GM10248 (cell line): ENCODE measurements at places on chromosomes 1 and 21.

DNA sequence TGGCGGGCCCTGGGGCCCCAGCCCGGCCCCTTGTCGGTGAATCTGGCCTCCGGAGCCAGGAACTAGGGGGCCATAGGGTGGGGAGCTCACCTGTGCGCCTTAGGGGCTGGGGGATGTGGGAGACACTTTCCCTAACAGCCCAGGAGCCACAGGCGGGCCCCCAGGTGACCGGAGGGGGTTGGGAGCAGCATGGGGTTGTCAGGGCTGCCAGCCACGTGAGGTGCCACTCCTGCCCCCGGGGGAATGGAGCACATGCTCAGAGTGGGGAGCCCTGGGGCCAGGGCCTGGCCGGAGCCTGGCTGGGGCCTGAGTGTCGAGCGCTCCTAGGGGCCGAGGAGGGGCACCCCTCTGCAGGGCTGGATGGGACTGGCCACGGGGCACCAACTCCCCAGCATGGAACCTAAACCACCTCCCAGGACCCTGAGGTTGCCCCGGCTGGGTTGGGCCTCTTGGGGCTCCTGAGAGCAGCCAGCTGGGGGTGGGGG is 19.9 kb downstream of the PRXL2B start:
- DNase-seq: no peak

DNA sequence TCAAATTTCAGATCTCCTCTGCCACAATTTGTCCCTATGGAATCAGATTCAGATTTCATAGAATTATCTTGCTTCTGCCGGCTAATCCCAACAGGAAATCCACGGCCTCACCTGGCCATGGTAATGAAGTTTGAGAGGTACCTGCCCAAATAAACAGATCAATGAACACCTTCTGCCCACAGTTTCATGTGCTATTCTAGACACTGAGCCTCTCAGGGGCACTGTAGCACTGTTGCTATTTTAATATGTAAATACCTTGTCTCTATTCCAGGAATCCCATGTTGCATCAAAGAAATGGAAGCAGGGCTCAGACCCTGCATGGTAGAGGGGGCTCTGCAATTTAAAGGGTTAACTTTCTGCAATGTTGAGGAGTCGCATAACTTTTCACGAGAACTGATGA is 593.1 kb downstream of the PTBP2 start:
- DNase-seq: no peak

GRCh38 chr1:44798481-44799365 is 1.5 kb upstream of the PLK3 start:
- no peak for DNase-seq

DNA sequence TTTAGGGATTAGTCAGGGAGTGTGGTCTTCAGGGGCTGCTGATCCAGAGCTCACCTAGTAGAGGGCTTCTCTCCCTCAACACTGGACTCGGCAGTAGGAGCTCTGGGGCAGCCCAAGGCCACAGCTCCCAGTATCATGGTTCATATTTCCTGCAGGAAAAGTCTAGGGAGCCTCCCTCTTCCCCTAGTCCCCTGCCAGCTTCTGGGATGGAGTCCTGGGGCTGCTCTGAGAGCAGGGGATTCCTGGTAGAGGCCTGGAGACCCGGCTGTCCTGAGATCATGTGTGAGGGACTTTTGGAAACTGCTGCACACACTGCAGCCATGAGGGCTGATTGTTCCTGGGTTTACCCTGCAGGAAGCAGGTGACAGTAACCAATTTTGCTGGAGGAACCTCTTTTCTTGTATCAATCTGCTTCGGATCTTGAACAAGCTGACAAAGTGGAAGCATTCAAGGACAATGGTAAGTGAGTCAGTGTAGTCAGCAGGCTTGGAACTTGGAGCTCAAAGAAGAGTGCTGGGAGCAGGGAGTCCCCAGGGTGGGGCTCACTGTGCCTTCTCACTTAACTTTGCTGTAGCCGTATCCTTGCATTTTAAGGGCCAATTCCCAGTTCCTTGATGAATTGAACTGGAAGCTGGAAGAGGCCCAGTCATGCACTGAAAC is 16.3 kb downstream of the STRIP1 start:
- no peak for DNase-seq

DNA sequence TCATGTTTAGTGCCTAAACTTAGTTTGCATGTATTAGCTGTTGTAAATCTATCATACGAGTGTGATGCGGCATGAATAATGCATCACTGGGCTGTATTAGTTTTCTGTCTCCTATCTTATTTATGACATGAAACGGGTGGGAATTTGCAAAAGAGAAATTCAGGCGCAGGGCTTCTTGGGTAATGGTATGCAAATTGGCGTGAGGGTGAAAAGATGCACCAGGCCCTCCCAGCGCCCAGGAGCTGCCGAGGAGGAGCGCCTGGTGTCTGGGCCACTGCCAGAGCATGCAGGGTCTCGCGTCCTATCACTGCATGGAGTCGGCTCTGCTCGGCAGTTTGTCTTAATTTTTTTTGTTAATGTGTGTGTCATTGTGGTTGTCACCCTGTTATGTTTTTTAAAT is 82.9 kb upstream of the ACTL8 start:
- no peak for DNase-seq

- DNase-seq: no peak
Measured at GRCh38 chr1:180167721-180168467, 13.2 kb downstream of the QSOX1 start.

DNA sequence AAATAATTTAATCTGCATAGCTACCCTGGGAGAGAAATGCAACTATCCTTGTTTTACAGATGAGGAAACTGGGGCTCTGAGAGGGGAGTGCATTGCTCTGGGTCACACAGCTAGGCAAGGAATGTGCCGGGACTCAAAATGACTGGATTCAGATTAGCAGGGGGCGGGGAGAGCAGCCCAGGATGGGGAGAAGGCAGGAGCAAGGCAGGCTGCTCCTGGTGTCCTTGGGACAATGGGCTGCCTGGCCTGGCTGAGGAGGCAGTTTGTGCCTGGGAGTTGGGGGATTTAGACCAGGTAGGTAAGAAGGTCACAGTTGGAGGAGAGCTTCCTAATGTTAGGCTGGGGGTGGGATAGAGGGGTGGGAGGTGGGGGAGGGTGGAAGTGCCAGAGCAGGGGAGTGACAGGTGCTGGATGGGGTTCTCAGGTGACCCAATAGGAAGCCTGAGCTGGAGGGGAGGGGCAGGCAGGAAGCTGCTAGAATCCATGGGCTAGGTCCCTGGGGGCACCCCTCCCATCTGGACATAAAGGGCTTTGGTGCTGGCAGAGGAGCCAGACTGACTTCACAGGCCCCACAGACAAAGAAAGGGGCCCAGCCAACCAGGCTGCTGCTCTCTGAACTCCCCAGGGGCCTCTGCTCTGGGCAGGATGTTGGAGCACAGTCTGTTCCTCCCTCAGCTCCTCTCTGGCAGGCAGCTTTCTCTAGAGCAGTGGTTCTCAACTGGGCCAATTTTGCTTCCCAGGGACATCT is 29.0 kb downstream of the TRIM62 start:
- DNase-seq: no peak

DNA sequence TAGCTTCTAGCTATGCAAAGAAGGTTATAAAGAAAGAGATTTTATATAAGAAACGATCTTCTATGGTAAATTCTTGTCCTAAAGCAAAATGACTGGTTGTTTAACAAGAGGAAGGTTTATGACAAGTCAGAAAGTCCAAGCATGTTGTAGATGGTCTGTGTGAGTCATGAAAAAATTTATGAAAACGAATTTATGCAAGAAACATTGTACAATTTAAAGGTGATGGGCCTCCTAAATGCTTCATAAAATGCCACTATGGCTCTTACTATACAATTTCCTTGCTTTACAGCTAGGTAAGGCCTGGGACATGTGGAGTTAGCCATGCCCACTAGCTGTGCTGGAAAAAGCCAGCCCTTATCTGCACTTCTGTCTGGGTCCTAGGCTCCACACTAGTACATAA is 125.4 kb downstream of the PTGER3 start:
- DNase-seq: no peak

GRCh38 chr1:97895278-97895677 is 25.6 kb downstream of the DPYD start:
- no peak for DNase-seq
